ENCODE measurements at places on chromosomes 7 and 10.

GRCh38 chr10:77299320-77299719, 338.3 kb downstream of the KCNMA1 start:
- no peak for DNase-seq

DNA sequence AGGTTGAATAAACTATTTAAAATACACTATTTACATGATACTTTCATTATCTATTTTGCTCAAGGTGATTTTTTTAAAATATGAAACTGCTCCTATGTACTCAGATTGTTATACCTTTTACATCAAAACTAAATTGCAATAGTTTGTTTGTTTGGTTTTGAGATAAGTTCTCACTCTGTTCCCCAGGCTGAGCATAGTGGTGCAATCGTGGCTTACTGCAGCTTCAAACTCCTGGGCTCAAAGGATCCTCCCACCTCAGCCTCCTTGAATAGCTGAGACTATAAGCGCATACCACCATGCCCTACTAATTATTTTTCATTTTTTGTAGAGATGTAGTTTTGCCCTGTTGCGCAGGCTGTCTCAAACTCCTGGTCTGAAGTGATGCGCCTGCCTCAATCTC, 12.7 kb downstream of the TAS2R60 start:
- DNase-seq = no peak

GRCh38 chr7:29309041-29309854, 114.7 kb downstream of the CHN2 start:
- DNase-seq = no peak

GRCh38 chr7:25611196-25611595, 382.9 kb upstream of the NPVF start:
- DNase-seq = no peak

GRCh38 chr10:51082857-51083256, 8.6 kb downstream of the PRKG1 start:
- DNase-seq = no peak

GRCh38 chr7:55657654-55658053, 85.4 kb upstream of the VOPP1 start:
- no peak for DNase-seq

DNA sequence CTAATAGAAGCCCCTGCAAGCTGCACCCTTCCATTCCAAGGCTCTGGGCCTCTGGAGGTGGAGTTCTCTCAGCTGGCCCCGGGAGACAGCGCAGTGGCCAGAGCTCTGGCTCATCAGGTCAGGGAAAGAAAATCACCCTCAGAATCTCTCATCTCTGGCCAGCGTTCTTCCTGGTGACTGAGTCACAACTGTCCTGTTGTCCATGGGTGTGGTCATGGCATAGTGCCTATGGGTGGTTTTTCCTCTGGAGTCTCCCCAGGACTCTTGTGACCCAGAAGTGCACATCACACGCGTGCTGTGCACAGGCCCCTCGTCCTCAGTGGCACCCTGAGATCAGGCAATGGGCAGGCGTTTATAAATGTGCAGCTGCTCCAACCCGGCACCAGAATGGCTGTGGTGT, 27.4 kb upstream of the FXYD4 start:
- peak; percentile 45 for DNase-seq

DNA sequence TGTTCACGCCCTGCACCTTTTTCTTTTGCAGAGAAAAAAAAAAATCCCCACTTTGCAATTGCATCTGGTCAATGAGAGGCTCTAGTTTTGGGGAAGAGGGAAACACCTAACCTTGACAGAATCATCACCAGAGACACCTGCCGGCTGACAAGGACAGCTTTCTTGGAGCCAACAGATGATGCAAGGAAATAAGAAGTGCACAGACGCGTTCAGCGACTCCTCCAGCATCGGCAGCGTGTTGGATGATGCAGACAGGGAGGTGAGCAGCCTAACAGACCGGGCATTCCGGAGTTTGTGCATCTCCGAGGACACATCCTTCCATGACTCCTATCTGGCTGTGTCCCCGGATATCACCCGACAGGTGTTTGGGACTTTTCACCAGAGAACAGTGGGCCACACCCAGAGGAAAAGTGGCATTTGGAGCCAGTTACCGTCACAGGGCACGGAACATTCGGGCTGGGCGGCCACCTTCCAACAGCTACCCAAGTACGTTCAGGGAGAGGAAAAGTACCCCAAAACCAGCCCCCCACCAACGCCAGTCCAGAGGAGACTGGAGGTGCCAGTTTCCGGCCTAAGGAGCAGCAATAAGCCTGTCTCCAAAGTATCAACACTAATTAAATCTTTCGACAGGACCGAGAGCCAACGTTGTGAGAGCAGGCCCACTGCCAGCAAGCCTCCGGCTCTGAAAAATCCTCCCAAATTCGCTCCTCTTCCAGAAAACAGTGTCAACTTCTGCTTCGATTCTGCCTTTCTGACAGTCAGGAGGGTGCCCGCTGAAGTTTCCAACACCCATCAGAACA, 23.6 kb downstream of the C10orf71 start:
- DNase-seq = no peak

- peak; percentile 67 for DNase-seq
These were observed 24.6 kb upstream of the ITGA8 start for GRCh38 chr10:15744217-15744865.

GRCh38 chr7:3548815-3549214, 247.8 kb downstream of the SDK1 start:
- no peak for DNase-seq

GRCh38 chr10:90363799-90364483, 493.9 kb downstream of the HTR7 start:
- no peak for DNase-seq

- DNase-seq = no peak
These were observed 267.1 kb downstream of the REEP3 start for GRCh38 chr10:63788152-63788821.

All from GM23248 (cell line).